ENCODE measurements at places on chromosomes 7 and 10.

DNA sequence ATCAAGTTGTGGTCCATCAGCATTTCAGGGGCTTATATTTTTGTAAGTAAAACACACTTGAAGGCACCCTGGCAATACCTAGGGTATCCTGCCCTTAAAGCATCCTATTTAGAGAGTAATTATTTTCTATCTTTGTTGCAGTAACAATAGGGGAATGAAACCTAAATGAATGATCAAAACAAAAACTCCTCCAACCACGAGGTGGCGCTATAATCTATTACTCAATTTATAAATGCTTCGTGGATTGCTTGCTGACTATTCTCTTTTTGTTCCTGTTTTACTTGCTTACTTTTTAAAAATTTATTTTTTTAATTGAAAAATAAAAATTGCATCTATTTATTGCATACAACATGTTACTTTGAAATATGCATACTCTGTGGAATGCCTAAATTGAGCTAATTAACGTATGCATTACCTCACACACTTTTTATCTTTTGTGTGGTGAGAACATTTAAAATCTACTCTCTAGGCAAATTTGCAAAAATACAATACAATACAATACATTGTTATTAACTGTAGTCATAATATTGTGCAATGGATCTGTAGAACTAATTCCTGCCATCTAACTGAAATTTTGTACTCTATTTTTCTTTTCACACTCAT, 147.7 kb upstream of the BMPER start:
- DNase-seq: peak; percentile 53

DNA sequence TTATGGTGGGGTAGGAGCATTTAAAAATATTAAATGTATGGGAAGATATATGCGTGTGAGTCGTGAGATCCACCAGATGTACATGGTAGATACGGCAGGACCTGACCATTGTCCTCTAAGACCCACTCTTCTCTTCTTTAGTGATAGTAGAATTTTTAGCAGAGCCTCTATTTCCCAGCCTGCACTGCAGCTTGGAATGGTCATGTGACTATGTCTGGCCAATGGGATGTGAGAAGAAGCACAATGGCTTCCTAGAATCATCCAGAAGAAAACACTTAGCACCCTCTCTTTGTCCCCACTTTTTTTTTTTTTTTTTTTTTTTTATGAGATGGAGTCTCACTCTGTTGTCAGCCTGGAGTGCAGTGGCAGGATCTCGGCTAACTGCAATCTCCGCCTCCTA, 86.6 kb upstream of the CYTH3 start:
- DNase-seq: no peak

GRCh38 chr7:47681249-47681810, 99.4 kb upstream of the TNS3 start:
- DNase-seq: no peak

DNA sequence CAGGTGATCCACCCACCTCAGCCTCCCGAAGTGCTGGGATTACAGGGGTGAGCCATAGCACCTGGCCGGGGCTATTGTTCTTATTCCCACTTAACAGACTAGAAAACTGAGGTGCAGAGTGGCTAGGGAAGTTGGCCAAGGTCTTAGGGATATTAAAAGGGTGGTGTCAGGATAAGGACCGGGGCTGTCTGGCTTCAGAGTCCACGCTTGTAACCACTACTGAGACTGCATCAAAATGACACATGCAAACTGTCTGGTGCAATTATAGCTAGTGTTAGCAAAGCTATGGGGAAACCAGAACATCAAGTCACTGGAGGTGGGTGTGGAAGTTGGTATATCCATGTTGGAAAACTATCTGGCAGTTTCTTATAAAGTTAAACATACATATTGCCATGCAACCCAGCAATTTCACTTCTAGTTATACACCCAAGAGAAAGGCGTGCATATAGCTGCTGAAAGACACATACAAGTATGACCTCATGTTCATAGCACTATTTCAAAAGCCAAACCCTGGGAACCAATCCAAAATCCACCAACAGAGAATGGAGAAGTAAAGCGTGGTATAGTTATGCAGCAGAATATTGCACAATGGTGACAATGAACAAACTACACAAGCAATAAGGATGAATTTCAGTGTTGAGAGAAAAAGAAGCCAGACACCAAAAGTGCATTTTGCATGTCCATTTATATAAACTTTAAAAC, 33.9 kb upstream of the EEPD1 start:
- DNase-seq: peak; percentile 98

- DNase-seq: no peak
Measured at GRCh38 chr10:27188897-27189296, 33.7 kb downstream of the MASTL start.

DNA sequence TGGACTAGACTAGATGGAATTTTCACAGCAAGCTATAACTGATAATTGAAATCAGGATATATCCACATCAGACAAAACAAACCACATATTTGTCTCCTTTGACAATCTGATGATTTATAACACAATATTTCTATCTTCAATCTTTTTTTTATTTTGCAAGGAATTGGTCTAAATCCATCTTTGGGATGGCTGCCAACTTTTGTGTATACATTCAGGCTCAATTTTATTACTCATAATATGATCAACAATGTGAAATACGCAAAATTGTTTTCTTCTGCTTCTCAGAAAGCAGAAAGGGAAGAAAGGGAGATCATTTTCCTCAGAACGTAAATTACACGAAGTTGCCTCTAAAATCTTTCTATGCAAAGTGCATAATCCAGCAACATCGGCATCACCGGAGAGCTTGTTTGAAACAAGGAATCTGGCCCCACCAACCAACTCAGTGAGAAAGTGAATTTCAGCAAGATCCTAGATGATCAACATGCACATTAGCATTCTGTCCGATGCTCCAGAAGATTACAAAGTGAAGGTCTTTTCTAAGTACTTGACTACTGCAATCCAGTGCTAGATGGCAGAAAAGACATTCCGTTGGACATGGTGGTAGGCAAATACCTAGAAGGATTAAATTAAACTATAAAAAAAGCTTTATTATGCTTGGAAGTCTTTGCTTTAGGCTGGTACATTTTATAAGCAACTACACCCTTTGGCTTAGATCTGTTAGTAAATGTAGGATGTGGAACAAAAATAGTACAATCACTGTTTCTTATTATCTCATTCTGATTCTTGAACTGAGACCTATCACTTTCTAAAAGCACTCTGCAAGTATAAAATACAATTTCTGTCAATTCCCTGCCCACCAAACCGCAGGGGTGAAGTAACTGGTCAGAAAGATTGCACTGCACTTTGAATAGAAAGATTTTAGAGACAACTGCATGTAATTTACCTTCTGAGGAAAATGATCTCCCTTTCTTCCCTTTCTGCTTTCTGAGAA, 126.4 kb upstream of the RSU1 start:
- peak; percentile 62 for DNase-seq

DNA sequence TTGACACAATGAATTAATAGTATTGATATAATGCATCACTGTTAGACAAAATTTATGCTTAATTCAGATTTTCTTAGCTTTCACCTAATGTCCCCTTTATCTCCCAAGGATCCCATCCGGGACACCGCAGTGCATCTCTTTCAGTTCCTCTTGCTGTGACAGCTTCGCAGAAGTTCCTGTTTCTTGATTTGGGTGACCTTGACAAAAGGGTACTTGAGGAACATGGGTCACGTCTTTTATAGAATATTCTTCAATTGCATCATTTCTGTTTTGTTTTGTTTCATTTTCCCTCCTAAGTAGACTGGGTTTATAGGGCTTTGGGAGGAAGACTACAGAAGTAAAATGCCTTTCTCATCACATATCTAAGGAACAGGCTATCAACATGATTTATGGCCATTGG, 453.2 kb downstream of the DPP6 start:
- DNase-seq: no peak

DNA sequence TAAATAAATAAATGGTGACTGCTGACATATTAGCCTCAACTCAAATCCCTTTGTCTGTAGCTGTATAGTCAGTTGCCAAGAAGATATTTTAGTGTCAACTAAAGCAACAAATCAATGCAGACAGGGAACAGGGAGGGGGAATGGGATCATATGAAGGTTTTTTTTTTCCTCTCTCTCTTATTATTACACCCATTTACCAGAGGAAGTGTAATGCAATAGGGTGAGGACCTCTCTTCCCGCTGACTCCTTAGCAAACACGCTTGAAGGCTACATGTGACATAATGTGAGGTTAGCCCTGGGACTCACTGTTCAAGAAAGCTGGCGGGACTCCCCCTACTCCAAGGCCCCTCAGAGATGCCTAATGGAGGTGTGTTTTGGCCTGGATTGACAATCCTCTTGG, 88.2 kb downstream of the CHRM2 start:
- no peak for DNase-seq

DNA sequence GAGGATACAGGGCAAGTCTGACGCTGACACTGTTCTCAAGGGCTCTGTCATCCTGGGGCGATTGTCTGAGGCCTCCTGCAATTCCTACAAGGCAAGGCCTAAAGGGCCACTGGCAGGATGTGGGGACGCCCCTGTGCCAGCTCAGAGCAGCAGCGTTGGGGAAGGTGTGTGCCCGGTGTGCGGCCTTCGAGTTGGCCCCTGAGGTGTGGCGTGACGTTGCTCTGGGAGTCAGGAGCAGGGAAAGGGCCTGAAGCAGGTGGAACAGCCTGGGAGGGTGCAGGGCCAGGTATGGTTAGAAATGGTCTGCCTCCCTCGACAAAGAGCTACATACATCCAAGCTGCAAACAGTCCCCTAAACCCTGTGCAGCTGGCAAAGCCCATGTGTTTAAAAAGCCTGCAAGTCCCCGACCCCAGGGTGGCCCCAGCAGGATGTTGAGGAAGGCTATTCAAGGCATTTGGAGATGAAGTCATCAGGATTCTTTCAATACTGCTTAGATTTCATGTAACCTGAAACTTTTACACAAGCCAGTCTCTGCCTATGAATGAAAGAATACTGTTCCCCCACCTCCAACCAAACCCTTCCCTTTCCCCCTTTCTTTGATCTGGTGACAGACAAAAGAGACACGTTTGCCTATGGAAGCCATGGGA, 142.5 kb upstream of the TNS3 start:
- peak; percentile 91 for DNase-seq

GRCh38 chr10:130180416-130180815, 44.2 kb downstream of the GLRX3 start:
- DNase-seq: no peak

DNA sequence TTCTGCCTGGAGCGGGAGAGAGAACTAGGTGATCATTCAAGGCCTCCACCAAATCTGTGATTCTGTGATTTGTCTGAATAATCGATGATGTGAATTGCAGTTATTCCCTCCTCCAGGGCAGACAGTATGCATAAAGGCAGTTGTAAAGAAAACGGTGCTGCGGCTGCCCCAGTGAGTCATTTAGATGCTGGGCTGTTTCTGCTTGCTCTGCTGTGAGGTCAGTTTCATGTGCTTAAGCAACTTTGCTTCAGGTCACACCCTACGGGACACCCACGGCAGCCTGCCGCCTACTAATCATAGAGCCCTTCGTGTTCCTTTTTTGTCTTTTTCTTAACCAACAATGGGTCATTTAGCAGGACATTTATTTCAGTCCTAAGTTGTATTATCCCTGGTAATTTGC, 158.1 kb upstream of the PITRM1 start:
- peak; percentile 54 for DNase-seq

- no peak for DNase-seq
Measured at GRCh38 chr10:75957314-75958120, 526.1 kb downstream of the LRMDA start.

GRCh38 chr10:98045785-98046389, 15.5 kb upstream of the CRTAC1 start:
- peak; percentile 30 for DNase-seq

- no peak for DNase-seq
Measured at GRCh38 chr7:3416453-3416852, 115.4 kb downstream of the SDK1 start.

- no peak for DNase-seq
Measured at GRCh38 chr7:129212596-129212995, 12.2 kb upstream of the AHCYL2 start.

DNA sequence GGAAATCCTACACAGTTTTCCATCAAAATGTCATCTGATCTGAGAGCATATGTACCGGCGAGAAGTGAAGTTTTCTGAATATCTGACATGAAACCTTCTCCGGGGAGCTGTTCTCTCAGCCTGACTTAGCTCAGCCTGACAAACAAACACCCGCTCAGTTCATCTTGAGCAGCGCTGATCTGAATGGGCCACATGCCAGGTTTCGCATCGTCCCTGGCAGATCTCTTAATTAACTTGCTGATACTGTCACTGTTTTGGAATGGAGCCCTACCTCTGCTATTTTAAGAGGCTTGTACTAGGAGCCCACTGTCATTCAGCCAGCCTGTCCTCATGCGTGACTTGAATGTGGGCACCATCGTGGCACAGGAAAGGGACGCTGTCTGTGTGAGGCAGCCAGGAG, 109.2 kb downstream of the STRA8 start:
- DNase-seq: no peak

GRCh38 chr7:90251304-90251635, 6.3 kb downstream of the CFAP69 start:
- DNase-seq: peak; percentile 32
